ENCODE measurements at places on chromosomes 1 and 21.

- no peak for DNase-seq
Observed at GRCh38 chr1:91712981-91713841, 172.7 kb downstream of the TGFBR3 start.

GRCh38 chr1:32486463-32487113 is 21.7 kb downstream of the ZBTB8B start:
- no peak for DNase-seq

DNA sequence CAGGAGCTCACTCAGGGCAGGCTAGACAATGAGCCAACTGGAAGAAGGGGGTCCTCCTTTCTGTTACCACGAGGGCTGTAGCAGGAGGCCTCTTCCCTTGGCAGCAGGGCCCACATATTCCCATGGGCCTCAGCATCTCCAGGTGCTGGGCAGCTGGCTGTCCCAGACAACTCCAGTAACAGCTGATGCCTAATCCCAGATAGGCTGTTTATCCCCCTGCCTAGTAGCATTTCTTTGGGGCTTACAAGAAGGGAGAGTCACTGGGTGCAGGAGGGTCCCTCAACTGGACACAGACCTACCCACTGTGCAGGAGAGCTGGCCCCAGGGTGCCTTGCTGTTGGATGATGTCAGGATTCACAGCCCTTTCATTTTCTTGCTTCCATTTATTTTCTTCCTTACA is 278.2 kb downstream of the DSCAM start:
- DNase-seq, result no peak

GRCh38 chr1:189662190-189662589 is 815.5 kb downstream of the BRINP3 start:
- no peak for DNase-seq

- DNase-seq, result no peak
Observed at GRCh38 chr1:54284781-54285529, 85.0 kb downstream of the MRPL37 start.

DNA sequence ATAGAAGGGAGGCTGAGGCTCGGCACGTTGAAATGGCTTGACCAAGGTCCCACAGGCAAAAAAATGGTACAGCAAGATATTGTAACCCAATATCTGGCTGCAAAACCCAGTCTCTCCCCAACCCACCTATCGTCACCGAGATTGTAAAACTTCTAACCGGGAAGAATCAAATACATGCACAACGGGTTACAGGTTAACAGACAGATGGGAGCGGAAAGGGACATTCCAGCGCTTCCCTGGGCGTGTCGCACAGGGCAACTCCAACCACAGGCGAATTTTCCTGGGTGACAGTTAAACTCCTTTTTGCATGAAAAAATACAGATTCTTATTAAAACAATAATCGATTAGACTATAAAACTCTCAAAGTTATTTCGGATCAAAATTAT is 31.8 kb upstream of the JUN start:
- no peak for DNase-seq

- no peak for DNase-seq
Observed at GRCh38 chr1:68151690-68152089, 80.6 kb downstream of the WLS start.

DNA sequence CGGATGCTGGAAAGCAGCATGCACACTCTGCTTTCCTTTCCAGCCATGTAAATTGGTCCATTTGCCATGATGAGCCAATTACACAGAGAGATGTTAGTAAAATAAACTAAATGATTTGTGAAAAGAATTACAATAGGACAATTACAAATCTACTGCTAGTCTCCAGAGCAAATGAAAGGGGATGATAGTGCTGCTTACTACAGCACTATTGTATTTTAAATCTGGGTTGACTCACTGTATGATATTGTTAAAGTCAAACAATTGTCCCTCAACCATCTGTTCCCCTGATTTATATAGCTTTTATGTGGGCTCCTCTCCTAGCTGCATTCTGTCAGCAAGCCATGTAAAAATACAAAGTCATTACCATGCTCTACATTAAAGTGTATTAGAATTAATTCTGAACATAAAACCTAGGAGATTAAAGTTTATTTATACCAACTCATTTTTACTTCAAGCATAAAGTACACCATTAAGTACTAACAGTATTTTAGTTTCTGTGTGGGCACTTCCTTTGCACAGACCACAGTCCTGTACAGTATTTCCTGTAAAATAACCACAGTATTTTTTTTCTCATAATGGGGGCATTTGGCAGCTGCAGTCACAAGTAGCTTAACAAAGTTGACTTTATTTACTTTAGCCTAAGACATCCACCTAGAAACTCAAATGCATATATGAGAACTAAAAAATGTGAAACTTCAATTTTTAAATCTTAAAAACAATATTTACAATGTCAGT is 135.8 kb downstream of the VAV3 start:
- peak; percentile 10 for DNase-seq

GRCh38 chr1:151775894-151776664 is 12.8 kb upstream of the MRPL9 start:
- no peak for DNase-seq

DNA sequence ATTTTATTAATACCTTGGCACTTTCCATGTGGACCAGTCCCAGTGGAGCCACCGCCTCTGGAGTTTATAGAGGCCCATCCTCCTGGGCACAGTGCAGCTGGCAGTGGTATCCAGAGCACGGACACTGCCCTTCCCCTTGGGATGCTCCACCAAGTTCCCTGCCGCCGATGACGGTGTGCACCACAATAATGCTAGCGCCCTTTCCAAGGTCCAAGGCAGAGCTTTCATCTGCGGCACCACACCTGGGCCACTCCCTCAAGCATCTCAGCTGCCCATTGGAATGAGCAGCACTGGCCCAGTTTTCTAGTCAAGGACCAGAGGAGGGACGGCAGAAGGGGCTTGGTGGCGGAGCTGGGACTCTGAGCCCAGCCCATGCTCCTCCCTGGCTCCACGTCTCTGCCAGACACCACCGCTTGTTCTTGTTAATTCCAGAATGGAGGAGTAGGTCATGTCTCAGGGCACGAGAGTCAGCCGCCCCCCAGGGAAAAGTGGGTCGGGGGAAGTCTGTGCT is 24.5 kb downstream of the SIM2 start:
- no peak for DNase-seq

DNA sequence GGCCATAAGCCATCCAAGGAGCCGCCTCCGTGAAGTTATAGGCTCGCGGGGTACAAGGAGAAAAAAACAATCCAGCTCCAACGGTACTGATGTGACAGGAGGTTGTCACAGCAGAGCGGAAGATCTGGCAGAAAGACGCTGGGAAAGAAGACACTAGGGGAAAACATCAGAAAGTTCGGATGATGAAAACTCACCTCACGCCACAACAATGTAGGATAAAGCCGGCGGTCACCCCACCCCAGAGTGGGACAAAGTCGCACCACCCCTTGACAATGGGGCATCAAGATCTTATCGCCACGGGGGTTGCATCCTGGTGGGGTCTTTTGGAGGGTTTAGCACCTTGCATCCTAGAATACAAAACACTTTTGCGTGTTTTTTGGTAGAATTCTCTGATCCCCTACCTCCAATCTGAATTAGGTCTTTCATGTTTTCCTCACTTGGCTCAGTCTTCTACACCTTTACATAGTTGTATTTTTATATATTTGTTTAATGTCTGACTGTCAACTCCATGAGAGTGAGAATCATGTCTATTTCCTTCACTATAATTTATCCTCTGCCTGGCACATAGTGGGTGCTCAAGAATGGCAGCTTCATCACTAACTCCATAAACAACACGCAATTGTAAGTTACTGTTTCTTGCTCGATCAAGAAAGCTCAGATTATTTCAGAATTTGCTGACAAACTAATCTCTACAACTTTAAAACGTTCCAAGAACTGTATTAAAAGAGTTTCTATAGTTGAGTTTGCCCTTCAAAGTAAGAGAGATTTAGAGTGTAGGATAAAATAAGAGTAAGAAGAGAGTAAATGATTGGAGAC is 611 bp upstream of the ZSWIM5 start:
- DNase-seq, result no peak

DNA sequence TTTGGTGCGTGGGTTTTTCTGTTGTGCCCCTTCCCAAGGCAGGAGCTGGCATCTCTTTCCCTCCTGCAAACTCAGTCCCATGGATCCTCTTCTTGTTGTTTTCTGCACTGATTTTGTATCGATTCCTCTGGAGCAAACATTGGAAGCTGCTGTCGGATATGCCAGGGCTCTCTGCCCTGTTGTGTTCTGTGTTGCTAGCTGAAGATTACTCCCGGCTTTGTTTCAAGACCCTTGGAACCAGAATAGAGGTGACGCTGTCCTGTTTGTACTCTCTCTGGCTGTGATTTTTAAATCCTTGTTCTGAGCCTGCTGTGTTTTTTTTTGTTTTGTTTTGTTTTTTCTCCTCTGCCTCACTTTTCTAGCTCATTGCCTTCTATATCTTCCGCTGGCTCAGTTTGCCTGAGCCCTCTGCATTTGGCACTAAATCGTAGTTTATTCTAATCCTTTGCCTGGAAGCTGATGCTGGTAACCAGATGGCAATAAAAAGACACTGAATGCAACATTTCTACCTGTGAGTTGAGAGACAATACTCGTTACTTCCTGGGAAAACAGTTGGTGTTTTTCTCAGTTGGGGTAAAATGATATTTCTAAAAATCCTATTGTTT is 67.0 kb downstream of the BACH1 start:
- DNase-seq, result no peak

DNA sequence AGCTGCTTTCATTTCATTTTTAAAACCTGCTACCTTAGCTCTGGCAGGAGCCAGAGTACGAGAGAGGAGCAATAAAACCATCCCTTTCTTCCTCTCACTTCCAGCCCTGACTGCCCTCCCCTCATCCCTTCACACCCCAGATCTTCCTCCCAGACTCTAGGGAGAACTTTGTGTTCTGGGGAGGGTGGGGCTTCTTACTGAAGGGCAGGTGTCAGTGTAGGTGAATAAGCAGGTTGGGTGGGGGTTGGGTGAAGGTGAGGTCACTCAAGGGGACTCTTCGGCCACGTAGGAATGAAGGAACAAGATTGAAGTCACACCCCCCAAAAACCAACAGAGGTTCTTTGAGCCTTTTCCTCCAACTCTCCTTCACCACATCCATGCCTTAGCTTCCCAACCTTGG is 88.9 kb downstream of the CD58 start:
- no peak for DNase-seq

- DNase-seq, result no peak
Observed at GRCh38 chr1:210814382-210815123, 319.4 kb downstream of the KCNH1 start.
